ENCODE measurements at places on chromosomes 6 and 20. TPM values are rescaled to one million over a fixed set of nuclear protein-coding genes. Genes with fewer than 3 reads are reported as not detected.

The SYNGAP1 gene
- total RNA-seq = 9.9 TPM

GRCh38 chr20:17565169-17565845, 4.6 kb upstream of the DSTN start:
- H3K27ac ChIP-seq = peak overlapping the region; percentile 100
- H3K4me1 ChIP-seq = no peaks in the 10 kb centered on the region
- H3K36me3 ChIP-seq = no peaks in the 10 kb centered on the region

DNA sequence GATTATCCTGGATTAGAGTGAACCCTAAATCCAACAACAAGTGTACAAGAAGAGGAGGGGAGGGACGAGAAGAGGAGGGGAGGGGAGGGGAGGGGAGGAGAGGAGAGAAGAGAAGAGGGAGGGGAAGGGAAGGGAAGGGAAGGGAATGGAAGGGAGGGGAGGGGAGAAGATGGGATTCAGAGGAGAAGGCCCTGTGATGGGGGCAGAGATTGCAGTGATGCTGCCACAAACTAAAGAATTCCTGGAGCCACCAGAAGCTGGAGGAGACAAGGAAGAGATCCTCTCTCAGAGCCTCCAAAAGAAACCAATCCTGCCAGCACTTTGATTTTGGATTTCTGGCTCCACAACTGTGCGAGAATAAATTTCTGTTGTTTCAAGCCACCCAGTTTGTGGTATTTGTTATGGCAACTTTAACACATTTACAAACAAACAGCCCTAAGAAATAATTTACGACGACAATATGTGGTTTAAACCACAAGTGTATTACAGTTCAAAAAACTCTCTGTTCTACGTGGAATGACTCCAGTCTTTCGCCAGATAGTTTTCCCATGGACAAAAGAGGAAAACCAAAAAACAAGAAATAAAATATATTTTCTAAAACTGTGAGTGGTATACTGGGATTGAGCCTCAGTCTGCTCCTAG, 235.4 kb downstream of the HDGFL1 start:
- H3K4me1 ChIP-seq = no peaks in the 10 kb centered on the region
- no peak overlapping the region for H3K27ac ChIP-seq
- DNase-seq = no peak
- no peak overlapping the region for H3K4me3 ChIP-seq
- H3K27me3 ChIP-seq = no peaks in the 10 kb centered on the region

The TMC2 gene
- not detected for total RNA-seq

- no peak overlapping the region for H3K27ac ChIP-seq
- no peaks in the 10 kb centered on the region for H3K27me3 ChIP-seq
- H3K4me3 ChIP-seq = no peak overlapping the region
- no peaks in the 10 kb centered on the region for H3K4me1 ChIP-seq
- no peak for DNase-seq
- no peaks in the 10 kb centered on the region for H3K36me3 ChIP-seq
Measured at GRCh38 chr6:140209775-140210174, 835.3 kb upstream of the CITED2 start.

DNA sequence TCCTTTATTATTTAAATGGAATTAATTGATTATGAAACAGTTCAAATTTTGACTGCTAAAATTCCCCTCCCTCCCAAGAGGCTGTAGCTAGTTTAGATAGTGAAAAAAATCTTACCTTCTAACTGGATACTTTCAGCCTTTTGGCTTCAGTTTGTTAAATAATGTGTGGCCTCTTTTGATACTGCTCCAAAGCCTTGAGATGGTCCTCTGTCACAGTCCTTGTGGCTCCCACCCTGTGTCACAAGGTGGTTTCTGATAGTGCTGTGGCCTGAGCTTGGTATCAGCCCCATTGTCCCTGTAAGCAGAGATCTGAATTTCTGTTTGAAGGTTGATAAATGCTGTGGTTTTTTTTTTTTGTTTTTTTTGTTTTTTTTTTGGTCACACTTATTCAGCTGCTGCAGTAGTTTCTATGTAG, 20.8 kb downstream of the PANK2 start:
- no peak overlapping the region for H3K4me3 ChIP-seq
- H3K4me1 ChIP-seq = no peaks in the 10 kb centered on the region
- DNase-seq = no peak
- H3K27me3 ChIP-seq = no peaks in the 10 kb centered on the region
- peaks cover 10% of the 10 kb centered on the region for H3K36me3 ChIP-seq

All from sigmoid colon (tissue), 7 donors.